Astrocyte of the hippocampus (primary cell): ENCODE measurements at places on chromosomes 13 and 19.

- no peak for DNase-seq
Observed at GRCh38 chr13:22193070-22193469, 522.2 kb downstream of the FGF9 start.

GRCh38 chr13:93945621-93946020 lies 533.9 kb downstream of the DCT start:
- DNase-seq, result no peak

GRCh38 chr13:77028202-77028601 lies 1.2 kb upstream of the FBXL3 start:
- DNase-seq, result peak; percentile 46

- DNase-seq, result no peak
Observed at GRCh38 chr19:465056-465816, 4.4 kb upstream of the SHC2 start.

- DNase-seq, result no peak
Observed at GRCh38 chr19:49347191-49347590, 12.0 kb downstream of the CD37 start.

DNA sequence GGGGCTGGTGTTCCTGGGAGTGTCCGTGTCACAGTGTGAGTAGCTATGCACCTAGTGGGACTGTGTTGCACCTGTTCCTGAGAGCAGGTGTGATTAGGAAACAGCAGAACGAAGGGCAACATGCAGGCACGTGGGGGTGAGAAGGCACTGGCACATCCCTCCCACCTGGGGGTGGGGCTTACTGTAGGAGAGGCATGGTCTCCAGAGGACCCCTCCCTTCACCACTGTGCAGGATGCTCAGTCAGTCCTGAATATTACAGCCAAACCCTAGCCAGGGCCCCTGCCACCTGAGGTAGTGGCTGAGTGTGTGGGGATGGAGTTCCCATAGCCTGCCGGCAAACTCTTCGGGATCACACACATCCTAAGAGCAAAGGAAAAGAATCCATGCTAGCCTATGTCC lies 99.2 kb downstream of the ZDHHC20 start:
- DNase-seq, result no peak

- no peak for DNase-seq
Observed at GRCh38 chr19:4037301-4037949, 29.3 kb downstream of the ZBTB7A start.

- no peak for DNase-seq
Observed at GRCh38 chr19:48394331-48395169, 1.1 kb downstream of the GRIN2D start.

- no peak for DNase-seq
Observed at GRCh38 chr19:5213667-5214066, 126.9 kb downstream of the PTPRS start.

DNA sequence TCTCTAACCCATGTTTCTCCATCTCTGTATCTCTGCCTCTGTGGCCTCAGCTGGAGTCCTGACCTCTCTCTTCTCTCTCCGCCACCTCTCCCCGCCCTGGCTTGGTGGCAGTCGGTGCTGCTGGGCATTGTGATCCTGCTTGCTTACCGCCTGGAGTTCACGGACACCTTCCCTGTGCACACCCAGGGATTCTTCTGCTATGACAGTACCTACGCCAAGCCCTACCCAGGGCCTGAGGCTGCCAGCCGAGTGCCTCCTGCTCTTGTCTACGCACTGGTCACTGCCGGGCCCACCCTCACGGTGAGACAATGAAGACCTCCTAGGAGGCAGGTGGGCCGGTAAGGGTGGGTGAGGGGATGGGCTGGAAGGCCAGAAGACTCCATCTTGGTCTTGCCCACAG lies 4.2 kb downstream of the PLPPR2 start:
- DNase-seq, result no peak

DNA sequence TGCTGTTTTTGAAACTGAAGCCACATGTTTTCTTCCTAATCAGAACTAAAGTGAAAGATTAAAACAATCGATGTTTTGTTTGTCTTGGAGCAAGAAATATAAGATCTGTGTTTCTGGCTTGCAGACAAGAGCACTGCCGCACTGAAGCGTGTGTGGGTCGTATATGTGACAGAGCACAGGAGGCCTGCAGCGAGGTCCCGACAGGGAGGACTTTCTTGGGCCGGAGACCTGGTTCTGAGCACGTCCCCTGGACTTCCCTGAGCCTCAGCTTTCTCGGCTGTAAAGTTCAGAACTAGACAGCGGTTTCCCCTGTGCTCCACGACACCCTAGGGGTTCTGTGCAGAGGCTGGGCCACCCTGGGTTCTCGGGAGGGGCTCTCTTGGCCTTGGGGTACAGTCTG lies 60.5 kb downstream of the GADD45B start:
- no peak for DNase-seq

GRCh38 chr19:14418856-14419105 lies 360 bp downstream of the DDX39A start:
- peak; percentile 90 for DNase-seq

- DNase-seq, result no peak
Observed at GRCh38 chr19:29326351-29326750, 113.4 kb upstream of the UQCRFS1 start.

- DNase-seq, result no peak
Observed at GRCh38 chr13:68323124-68323523, 1093.0 kb upstream of the PCDH9 start.

DNA sequence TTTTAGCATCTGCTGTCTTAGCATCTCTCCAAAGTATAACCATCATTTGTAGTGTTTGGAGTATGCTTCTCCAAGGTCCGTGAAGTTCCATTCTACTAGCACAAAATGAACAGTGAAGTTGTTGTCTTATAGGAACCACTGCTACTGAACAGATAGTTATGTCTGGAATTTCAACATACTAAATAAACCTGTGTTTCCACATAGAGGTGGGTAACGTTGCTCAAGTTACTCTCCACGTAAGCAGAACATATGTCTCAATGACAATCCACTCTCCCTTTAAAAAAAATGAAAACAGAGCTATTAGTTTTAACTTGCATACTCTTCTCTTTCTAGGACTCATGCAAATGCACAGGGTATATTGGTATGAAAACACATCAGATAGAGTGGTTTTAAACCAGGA lies 184.3 kb upstream of the TRPC4 start:
- DNase-seq, result no peak

DNA sequence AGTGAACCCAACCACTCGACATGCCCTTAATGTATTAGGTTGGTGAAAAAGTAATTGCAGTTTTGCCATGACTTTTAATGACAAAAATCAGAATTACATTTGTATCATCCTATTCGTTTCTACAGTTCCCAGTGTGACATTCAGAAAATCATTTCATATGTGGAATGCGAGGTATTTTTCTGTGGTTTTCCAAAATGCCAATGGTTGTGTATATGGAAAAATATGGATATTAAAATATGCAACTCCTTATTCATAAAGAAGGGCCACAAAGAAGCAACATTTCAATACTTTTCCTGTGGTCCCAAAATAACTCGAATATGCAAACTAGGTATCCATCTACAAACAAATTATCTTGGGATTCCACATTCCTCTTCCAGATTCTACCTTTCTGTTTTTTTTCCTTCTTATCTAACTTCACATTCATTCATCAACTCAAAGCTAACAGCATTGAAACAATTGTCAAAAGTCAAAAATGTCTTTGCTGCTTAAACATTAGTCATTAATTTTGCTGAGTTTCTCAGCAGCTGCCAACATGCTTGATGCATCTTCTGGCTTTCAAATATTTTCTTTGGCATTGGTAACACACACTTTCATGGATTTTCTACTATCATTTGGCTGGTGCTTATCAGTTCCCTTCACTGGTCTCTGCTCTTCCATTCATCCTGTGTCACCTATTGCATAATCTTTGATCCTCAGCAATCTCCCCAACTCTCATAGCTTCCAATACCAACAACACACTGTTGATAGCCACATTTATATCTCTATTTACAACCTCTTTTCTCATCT lies 1445.4 kb downstream of the EFNB2 start:
- no peak for DNase-seq

GRCh38 chr13:25018729-25019115 lies 77.2 kb upstream of the PABPC3 start:
- DNase-seq, result peak; percentile 19

DNA sequence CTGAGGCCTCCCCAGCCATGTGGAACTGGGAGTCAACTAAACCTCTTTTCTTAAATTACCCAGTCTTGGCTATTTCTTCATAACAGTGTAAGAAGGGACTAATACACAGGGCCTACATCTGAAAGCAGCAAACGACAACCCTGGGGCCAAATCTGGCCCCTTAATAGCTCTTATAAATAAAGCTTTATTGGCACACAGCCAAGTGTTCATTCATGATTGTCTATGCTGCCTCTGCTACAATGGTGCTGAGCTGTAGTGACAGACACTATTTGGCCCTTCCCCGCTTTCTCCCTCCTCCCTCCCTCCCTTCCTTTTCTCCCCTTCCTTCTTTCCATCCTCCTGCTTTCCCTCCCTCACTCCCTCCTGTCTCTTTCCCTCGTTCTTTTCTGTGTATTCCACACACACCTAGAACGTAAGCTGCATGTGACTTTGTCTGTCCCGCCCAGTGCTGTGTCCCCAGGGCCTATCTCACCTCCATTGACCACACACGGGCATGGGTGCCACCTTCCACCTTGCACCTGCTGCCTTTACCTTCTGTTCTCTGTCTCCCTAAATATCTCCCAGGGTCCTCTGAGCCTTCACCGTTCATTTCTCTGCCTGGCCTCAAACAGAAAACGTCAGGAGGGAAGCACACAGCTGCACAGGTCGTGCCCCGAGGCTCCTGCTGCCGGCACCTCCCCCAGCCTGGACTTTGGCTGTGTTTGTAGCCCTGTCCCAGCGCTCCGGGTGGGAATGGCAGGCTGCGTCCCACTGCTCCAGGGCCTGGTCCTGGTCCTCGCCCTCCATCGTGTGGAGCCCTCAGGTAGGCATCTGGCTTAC lies at the start of gene PROZ:
PROZ (plus strand) TSS at position 720 of the 819 bp plus-strand sequence; CDS start at position 733, 13 bp downstream.
- no peak for DNase-seq

- no peak for DNase-seq
Observed at GRCh38 chr19:33437393-33437820, 63.9 kb downstream of the CEBPG start.

GRCh38 chr19:39127812-39128515 lies 2.4 kb downstream of the PAK4 start:
- DNase-seq, result no peak

GRCh38 chr19:35986111-35986510 lies 8.9 kb upstream of the SDHAF1 start:
- DNase-seq, result no peak

GRCh38 chr19:50869479-50869878 lies 3.8 kb upstream of the KLK2 start:
- DNase-seq, result no peak

DNA sequence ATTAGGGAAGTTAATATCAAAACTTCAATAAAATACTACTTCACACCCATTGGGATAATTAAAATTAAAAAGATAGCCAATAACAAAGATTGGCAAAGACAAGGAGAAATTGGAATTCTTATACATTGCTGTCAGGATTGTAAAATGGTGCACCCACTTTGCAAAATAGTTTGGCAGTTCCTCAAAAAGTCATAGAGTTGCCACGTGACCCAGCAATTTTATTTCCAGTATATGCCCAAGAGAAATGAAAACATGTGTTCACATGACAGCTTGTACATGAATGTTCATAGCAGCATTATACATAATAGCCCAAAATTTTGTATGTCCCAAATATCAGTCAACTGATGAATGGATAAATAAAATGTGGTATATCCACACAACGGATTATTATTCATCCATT lies 3.3 kb downstream of the MBD3L1 start:
- no peak for DNase-seq

- peak; percentile 80 for DNase-seq
Observed at GRCh38 chr19:10390652-10391286, 10.4 kb upstream of the TYK2 start.

DNA sequence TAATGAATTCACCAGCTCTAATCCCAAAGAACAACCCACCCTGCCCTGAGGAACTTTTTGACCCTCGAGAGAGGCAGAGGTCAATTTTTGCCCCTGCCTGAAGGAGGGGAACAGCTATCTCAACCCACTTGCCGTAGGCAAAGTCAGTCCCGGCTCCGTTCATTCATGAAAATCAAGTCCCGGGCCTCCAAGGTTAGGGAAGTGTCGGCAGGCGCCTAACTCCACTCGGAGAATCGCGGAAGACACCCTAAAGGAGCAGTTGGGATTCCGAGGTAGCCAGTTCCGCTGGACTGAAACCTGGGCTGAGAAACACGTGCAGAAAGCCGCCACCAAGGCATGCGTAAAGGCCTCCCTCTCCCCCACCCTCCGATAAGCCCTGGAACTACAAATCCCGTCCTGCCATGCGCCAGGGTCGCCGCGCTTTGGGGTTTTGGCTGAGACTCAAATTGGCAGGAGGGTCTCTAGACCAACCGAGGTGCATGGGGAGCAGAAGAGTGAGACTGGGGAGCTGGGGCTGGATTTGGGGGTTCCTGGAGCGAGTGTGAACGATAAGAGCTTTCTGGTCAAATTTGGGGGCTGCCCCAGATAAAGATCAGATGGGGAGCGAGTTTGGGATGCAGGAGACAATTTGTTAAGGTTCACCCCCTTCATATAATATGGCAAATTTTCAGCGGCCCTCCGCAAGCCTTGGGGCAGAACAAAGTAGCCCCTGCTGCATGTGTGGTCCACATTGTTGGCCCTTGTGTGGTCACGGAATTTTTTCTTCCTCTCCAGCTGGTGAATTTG lies at the start of gene TNPO2:
TNPO2 (minus strand) TSS at position 292 of the 786 bp plus-strand sequence. CDS start 2,955 bp downstream, outside the sequence.
- peak; percentile 78 for DNase-seq

- DNase-seq, result no peak
Observed at GRCh38 chr19:4294389-4294788, 7.8 kb downstream of the TMIGD2 start.

GRCh38 chr19:5136073-5136855 lies 167.4 kb downstream of the KDM4B start:
- DNase-seq, result no peak

GRCh38 chr19:54644056-54644455 lies 13.8 kb downstream of the LILRB1 start:
- DNase-seq, result no peak

- DNase-seq, result peak; percentile 71
Observed at GRCh38 chr13:32409561-32410421, 18.1 kb downstream of the N4BP2L1 start.

- peak; percentile 88 for DNase-seq
Observed at GRCh38 chr13:98842858-98843481, 90.5 kb upstream of the SLC15A1 start.

- no peak for DNase-seq
Observed at GRCh38 chr13:97110936-97111335, 111.2 kb upstream of the MBNL2 start.

- DNase-seq, result peak; percentile 63
Observed at GRCh38 chr19:55251341-55252081, 7.3 kb downstream of the PPP6R1 start.

DNA sequence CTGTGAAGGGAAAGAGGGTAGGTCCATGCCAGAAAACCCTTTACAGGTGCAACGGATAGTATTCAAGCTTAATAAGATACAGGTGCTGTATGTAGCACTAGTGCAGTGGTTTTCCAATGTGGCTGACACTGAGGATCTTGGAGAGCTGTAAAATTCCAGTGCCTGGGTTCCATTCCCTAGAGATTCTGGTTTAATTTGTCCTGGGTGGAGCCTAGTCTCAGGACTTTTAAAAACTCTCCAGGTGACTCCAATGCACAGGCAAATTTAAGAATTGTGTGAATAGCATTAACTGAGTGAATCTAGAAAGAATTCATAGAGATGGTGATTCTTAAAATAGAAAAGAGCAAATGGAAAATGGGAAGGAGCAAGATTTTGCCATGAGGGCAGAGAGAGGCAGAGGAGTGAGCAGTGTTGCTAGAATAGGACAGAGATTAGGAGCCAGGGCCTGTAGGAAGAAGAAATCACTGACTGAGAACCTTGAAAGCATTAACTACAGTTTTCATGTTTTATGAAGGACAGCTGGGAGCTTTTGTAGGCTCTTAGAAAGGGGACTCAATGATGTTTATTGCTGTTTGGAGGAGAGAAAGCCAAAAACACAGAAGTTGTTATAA lies 261.8 kb downstream of the DLEU7 start:
- DNase-seq, result no peak
